ENCODE measurements at places on chromosomes 7 and 10. TPM values are rescaled to one million over a fixed set of nuclear protein-coding genes. Genes with fewer than 3 reads are reported as not detected.
A peak's percentile ranks its signal among the peaks of the same experiment; 100 is the strongest.

DNA sequence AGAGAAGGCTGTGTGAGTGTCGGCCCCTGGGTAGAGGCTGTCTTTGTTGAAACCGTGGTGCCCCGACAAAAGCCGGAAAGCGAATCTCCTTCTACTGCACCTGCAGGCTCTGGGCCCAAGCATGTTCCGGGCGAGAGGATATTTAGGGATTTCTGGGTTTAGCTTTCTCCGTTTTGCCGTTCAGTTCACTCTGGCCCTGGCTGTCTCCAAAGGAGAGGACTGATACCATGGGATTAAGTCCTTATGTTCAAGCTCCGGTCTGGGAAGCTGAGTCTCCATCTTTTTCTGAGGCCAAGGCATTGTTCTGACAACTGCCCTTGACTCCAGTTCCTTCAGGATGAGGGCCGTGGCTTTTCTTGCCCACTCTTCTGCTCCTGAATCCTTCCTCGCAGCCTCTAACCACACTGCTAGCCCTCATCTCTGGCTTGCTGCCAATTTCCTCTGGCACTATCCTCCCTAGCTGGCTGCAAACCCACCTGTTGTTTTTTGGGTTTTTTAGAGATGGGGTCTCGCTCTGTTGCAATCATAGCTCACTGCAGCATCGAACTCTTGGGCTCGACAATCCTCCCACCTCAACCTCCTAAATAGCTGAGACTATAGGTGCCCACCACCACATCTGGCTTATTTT lies 206.8 kb downstream of the SKIDA1 start:
- DNase-seq: no peak

GRCh38 chr10:31749981-31750840 lies 178.4 kb downstream of the ARHGAP12 start:
- no peak for DNase-seq

DNA sequence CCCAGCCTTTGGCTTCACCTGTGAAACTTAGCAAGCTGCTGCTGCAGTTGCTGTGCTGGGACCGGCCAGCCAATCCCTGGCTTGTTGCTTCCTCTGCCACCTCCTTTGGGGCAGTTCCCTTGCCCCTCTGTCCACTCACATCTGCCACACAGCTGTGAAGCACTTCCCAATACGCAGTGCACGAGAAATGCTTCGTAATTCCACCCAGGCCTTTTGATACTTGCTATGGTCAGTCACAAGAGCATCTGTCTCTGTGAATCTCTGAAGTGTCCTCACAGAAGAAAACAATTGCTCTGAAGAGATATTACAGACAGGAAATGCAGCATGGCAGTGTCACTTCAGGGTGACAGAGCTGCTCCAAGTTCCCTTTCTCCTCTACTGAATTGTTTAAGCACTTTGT lies 208.5 kb downstream of the PTEN start:
- DNase-seq: no peak

GRCh38 chr10:132357286-132358058 lies 25.5 kb downstream of the LRRC27 start:
- DNase-seq: no peak

DNA sequence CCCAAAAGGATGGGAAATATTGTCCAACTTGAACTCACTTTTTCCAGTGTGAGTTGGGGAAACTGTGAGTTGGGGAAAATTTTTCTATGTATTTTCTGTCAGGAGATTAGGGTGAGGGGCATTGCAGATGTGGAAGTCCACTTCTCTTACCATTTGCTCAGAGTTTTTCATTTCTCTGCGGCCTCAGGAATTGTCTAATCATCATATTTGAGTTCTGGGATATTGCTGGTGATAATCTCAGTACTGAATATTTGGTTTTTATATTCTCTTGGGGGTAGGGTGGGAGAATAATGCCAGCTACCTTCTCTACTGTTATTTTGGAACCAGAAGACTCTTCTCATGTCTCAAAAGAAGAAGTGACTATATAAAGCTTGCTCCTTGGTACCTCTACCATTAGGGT lies 141.3 kb upstream of the SLC13A1 start:
- no peak for DNase-seq

DNA sequence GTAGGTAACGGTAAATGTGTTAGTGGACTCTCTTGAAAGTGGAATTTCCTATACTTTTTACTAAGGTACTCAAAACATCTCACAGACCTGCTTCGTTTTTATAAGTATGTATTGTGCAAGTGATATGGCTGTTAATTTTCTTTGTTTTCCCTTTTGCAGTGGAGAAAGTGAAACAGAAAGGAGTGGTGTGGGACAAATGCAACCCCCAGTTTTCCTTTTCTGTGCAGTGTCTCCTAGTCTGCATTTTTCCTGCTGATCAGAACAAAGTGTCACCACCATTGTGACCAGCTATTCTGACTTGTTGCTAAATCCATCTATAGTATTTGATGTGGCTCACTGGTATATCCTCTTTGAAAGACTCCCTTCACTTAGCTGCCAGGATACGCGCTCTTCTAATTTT lies 410.0 kb downstream of the EXOC4 start:
- DNase-seq: no peak

GRCh38 chr7:116711790-116712189 lies 39.8 kb downstream of the MET start:
- no peak for DNase-seq

GRCh38 chr10:123492016-123492415 lies 174.1 kb upstream of the GPR26 start:
- DNase-seq: peak; percentile 41

DNA sequence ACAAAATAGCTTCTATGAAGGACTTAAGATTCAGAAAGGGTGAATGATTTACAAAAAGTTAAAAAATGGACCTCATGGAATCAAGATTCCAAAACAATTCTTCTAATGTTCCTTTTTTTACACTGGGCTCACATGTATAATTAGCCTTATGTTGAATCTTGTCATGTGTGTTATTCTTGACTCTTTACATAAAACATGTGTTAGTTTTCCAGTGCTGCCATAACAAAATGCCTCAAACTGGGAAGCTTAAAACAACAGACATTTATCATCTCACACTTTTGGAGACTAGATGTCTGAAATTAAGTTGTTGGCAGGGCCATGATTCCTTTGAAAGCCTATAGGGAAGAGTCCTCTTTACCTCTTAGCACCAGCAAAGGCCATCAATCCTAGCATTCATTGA lies 192.5 kb upstream of the SORCS1 start:
- no peak for DNase-seq

DNA sequence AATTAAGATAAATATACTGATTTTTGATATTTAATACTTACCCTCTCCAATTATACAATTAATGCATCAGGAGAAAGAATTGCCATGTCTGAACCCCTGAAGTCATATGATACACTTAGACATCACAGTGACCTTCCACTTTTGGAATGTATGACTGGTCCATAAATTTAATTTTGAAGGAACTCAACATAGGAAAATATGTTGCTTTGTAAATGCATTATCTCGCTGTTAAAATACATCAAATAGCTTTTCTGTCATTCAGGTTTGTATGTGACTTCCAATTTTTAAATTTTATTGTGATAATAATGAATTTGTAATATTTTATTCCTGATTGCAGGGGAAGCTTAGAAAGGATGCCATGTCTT lies 631.9 kb upstream of the ANKRD30A start:
- no peak for DNase-seq

DNA sequence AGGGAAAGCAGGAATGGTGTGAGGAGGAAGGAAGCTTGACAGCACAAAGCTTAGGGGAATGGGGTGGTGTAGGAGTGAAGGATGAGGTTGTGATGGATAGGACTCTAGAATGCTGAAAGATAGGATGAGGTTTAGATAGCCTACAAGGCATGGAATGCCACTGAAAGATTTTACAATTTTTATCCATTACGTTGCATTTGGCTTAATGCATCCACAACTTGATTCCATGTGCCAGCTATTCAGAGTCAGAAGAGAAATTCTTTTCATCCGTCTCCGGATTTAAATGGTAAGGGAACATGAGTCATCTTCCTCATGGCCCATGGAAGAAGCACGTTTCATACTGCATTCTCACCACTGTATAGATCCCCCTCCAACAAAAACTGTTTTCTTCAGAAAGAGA lies 212.4 kb upstream of the BMPER start:
- DNase-seq: no peak

DNA sequence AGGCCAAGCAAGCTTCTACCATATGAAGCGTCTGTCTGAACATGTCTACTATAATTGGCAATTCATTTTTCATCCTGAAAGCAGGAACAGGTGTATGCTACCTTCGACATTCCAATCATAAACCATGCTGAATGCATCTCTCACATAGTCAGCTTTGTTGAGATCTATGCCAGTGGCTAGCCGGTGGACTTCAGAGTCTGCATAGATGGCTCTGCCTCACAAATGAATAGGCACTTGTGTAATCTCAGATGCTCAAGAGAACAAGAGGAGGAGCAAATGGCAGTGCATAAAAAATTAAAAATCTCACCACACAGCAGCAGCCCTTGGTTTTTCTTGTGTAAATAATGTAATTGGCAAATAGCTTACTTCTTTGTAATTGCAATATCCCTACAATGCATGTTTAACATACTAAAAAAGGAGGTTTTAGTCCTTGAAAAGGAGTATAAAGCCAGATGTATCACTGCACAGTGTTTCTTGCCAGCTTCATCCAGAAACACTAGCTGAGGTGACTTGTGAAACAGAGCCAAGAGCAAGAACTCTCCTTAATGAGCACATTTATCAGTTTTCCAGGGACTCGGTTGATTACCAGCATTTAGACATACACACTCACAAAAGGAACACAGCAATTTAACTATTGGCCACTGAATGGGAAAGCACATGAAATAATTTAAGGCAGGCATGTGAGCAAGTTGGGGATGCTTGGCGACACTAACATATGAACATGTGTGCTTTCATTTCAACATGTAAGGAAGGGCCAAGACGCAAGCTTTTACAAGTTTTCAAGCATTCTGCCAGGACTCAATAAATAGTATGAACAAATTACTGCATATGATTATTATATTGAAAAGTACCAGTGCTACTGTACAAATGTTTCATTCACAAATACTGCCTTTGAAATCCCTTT lies 249.9 kb upstream of the PLXNA4 start:
- no peak for DNase-seq

- DNase-seq: no peak
These were observed 14.6 kb downstream of the UMAD1 start for GRCh38 chr7:7654964-7655715.

DNA sequence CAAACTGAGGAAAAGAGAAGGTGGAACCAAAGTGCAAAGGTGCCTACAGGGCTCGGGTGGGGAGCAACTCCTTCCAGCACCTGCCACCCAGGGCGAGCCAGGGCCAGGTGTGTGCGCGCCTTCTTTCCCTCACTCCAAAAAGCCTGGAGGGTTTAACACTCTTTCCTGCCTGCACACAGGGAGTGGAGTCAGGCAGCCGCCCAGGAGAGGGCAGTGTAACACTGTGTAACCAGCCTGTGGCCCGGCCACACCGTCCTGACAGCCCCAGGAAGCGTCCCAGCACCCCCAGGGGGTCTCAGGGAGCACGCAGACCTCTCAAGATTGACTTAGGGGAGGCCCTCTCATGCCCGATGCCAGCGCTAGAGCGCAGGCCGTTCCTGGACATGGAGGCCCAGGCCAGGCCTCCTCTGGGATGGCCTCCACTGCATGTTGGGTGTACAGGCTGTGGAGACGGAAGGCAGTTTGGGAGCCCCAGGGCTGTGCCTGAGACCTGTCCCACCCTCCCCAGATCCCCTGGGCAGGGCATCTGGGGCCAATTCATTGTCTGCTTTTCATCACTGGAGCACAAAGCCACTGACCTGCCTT lies 13.4 kb downstream of the BRI3 start:
- peak; percentile 87 for DNase-seq

- DNase-seq: no peak
These were observed 56.1 kb downstream of the AUTS2 start for GRCh38 chr7:69654381-69654780.

GRCh38 chr7:104386943-104387342 lies 58.5 kb downstream of the LHFPL3 start:
- no peak for DNase-seq

DNA sequence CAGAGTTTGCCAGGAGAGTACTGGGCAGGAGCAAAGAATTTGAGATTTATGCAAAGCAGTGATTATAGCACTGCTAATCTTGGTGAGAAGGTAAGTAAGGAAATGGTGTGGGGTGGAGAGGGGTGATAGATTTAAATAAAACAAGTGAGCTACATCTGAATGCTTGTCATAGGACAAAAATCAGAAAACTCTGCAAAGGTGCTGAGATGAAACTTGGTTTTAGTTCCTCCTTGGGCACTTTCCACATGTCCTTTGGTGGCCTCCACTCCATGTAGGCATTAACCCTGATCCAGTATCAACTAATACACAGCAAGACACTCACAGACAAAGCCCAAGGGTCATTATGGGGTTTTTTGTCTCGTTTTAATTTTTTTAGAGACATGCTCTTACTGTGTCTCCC lies 25.7 kb upstream of the FAM107B start:
- no peak for DNase-seq

DNA sequence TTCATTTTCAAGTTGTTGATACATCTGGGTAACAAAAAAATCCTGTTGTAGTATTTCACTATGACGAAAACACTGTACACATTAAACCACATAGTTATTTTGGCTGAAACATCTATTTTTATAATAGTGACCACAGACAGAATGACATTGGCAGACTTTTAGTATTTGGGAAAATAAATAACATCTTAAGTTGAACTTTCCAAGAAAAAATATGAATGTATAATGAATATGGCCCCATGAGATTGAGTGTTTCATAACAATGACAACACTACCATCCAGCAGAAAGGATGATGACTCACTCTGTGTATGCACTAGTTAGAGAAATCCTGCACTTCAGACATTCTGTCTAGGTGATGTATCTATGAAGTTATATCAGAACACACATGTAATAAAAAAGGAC lies 118.1 kb downstream of the SEMA3D start:
- no peak for DNase-seq

GRCh38 chr7:87213811-87214210 lies 5.7 kb downstream of the TMEM243 start:
- DNase-seq: no peak

- DNase-seq: no peak
These were observed 2.3 kb downstream of the INPP5A start for GRCh38 chr10:132539894-132540293.

DNA sequence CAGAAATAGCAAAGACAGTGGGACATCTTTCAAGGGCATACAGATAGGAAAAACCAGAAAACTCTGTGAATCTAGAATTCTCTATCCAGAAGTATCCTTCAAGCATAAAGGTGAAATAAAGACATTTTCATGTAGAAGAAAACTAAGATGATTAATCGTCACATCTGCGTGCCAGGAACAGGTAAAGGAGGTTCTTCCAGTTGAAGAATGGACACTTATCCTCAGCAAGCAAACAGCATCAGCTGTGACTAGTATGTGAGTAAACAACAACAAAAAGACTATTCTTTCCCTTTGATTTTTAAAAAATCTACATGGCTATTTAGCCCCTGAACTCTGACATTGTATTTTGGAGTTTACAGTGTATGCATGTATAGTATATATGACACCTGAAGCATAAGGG lies 124.9 kb downstream of the LRMDA start:
- DNase-seq: no peak

GRCh38 chr7:11607686-11608085 lies 224.3 kb downstream of the THSD7A start:
- DNase-seq: no peak

The SFRP4 gene
- total RNA-seq: 0.24 TPM

The GCK gene
- 4.5 TPM for total RNA-seq

The AGMO gene
- 1.0 TPM for total RNA-seq

The ASL gene
- total RNA-seq: 31.9 TPM

The IFIT1B gene
- total RNA-seq: not detected

The GPR15LG gene
- total RNA-seq: not detected

The PALS2 gene
- 47.6 TPM for total RNA-seq

The FAM25G gene
- total RNA-seq: not detected

The FAM237B gene
- total RNA-seq: not detected

Data from WTC11 (cell line).